Fibroblast of gingiva (primary cell): ENCODE measurements at places on chromosomes 7 and 10.

GRCh38 chr10:5449823-5450222, 37.5 kb downstream of the NET1 start:
- peak; percentile 66 for DNase-seq

DNA sequence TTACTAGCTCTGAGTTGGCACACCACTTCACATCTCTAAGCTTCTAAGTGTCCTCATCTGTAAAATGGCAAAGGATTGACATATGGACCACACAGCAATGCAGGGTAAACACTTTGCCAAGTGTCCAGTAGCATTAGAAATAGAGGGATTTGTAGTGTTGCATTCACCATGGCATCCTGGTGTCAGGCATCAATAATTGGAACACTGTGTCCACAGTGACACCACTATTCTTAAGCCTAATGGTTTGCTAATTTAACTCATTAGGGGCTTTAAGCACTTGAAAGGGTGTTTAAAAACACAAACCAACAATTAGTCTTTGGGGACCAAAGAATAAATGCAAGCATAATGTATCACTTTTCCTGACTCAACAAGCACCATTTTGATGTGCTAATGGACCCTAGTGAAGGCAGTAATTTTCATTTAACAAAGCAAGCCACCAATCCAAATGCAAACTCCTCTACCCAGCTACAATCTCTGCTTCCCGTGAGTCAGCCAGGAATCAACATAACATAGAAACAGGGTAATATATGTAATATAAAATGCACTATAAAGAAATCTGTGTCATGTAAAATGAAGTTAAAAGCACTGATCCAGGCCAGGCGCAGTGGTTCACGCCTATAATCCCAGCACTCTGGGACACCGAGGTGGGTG, 75.9 kb downstream of the FAM204A start:
- no peak for DNase-seq

GRCh38 chr10:81866753-81867152, 8.2 kb upstream of the NRG3 start:
- DNase-seq, result no peak

DNA sequence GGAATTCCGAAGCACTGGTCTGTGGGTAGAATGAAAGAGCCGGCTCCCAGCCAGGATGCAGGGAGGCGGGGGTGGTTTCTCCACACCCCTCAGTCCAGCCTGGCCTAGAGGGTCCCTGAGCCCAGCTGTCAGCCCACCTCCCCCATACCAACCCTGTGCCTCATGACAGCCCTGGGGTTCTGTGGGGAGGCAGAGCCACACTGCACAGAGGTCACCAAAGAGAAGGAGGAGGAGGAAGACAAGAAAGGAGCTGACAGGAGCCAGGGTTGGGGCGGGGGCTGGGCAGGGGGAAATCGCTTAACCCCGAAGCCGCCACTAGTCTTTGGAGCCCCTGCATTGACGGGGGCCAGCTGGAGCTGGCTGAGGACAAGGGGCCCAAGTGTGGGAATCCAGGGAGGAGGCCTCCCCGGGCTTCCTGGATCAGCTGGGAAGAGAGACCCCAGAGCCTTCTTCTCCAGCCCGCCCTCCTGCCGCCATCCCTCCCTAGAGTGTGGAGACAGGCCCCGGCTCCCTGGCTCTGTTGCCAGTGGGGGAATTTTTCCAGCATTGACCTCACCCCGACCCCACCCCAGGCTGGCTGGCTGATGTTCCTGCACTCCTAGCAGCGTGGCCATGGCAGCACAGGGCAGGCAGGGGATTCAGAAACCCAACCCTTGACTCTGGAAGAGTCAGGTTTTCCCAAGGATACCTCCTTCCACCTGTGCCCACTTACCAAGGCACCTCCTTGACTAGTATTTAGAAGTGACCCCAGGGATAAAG, 32.5 kb downstream of the KAZALD1 start:
- DNase-seq, result no peak

DNA sequence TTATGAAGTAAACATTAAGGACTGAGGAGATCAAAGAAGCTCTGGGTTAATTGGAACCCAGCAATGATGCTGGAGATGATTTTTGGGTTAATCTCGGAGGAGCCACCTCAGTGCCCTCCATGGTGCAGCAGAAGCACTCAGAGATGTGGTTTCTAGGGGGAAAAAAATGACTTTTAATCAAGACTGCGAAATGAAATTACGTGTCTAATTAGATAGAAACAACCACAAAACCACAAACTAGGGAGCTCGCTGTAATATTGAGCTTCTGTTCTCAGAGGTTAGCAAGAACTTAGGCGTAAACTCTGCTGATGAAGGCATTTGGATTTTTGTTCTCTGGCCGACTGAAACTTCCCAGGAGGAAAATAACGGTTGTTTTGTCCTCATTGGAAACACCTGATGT, 319.0 kb downstream of the GRID1 start:
- DNase-seq, result no peak

GRCh38 chr10:73647211-73647874, 6.1 kb upstream of the MYOZ1 start:
- peak; percentile 29 for DNase-seq

DNA sequence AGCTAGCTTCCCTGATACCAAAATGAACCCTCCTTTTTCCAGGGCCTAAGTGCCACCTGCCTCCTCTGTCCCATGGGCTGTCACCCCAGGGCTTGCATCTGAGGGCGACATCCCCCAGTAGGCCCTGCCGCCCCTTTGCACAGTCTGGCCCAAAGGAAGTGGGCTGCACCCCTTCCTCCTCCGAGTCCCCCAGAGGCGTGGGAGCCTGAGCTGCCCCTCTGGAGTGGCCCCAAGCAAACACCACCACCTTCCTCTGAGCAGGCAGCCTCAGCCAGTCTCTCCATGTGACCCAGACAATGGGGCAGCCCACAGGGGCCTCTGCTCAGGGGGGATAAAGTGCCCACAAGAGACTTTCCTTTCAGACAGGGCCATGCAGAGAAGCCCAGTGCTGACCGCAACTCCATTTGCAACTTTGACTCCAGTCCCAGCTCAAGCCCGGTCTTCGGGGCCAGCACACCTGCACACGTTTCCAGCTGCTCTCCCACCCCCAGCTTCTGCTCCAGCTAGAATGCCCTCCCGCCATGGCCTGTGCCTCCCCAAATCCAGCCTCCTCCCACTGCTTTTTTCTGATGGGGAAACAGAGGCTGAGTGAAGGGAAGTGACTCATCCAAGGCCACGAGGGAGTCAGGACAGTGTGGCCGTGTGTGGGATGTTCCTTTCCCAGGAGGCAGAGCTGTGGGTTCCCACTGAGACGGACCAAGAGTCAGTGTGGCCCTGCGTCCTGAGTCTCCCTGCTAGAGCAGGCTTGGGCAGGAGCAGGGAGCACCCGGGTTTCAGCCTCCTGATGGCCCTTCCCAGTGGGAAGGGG, 111.9 kb downstream of the ZMIZ1 start:
- DNase-seq, result no peak

DNA sequence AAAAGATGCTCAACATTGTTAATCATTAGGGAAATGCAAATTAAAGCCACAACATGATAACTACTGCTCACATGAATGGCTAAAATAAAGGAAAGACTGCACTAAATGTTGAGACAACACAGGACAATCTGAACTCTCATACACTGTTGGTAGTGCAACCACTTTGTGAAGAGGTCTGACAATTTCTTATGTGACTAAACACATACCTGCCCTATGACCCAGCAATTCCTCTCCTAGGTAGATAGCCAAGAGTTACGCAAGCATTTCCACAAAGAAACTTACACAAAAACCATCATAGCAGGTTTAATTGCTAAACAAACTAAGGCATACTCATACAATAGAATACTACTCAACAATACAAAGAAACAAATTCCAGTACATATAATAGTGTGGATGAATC, 41.8 kb upstream of the HERPUD2 start:
- peak; percentile 54 for DNase-seq
